ENCODE measurements at places on chromosomes 16 and 17. TPM values are rescaled to one million over a fixed set of nuclear protein-coding genes. Genes with fewer than 3 reads are reported as not detected.

PIRT gene
- polyA plus RNA-seq, result not detected

RNF222 gene
- 2.6 TPM for polyA plus RNA-seq

SRL gene
- not detected for polyA plus RNA-seq

GPR142 gene
- not detected for polyA plus RNA-seq

XAF1 gene
- 64.3 TPM for polyA plus RNA-seq

CYB5D1 gene
- 6.3 TPM for polyA plus RNA-seq

EME1 gene
- 3.0 TPM for polyA plus RNA-seq

IRX3 gene
- not detected for polyA plus RNA-seq

KLHL10 gene
- polyA plus RNA-seq, result not detected

CCL22 gene
- polyA plus RNA-seq, result 0.10 TPM

- no peak for DNase-seq
Measured at GRCh38 chr16:50762241-50762640, 20.4 kb downstream of the CYLD start.

DNA sequence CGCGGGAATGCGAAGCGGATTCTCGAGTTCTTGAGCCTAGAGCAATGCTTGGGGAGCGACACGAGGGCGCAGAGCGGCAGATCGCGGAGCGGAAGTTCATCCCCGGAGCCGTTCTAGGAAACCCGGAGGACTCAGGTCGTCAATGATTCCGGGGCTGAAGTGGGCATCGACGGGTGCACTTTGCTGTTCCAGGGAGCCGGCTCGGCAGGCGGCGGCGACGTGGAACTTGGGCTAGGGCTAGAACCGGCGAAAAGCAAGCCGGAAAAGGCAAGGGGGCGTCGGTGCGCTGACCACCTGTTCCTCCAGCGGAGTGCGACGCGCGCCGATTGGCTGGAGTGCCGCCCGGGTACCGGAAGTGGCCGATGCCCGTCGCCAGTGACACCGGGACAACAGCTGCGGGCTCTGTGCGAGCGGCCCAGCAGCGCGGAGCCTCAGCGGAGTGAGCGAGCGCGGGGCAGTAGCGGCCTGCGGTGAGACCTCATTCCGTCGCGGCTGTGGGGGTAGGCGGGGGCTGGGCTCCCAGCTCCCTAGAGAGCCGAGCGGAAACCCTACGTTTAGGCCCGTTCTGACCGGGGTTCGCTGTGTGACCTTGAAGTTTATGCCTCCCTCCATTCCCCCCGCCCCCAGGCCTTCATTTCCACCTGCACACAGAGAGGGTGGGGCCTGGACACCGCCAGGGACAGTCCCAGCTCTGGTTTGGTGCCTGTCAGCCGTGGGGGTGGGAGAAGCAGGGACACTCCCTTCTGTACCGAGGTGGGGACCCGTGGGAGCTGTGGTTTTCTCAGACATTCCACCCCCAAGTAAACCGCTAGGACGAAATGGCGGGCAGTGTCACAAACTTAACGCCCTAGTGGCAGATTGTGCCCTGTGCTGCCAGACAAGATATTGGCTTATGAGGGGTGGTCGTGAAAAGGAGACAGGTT, at the start of gene ZFP3:
Gene ZFP3 (plus strand): TSS at position 362 of the 923 bp plus-strand sequence. CDS start 13,038 bp downstream, outside the sequence.
- DNase-seq, result peak; percentile 92

GRCh38 chr17:51435641-51436091, 175.3 kb downstream of the UTP18 start:
- no peak for DNase-seq

DNA sequence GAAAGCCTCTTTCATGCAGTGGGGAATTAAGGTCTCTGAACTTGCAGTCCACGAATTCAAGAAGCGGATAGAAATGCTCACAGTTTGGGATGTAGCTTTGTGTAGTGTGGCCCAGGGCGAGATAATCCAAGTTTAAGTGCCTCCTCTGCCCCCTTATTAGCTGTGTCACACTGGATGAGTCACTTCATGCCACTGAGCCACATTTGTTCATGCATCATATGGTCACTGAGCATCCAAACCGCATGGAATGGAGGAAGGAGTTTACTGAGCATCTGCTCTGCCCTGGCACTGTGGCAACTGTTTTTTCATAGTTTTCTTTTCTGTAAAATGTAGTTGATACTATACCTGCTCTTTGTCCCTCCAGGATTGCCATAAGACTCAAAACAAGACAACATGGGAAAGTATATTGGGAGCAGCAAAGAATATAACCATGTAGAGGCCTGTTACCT, 15.1 kb upstream of the DHX8 start:
- DNase-seq, result no peak

DNA sequence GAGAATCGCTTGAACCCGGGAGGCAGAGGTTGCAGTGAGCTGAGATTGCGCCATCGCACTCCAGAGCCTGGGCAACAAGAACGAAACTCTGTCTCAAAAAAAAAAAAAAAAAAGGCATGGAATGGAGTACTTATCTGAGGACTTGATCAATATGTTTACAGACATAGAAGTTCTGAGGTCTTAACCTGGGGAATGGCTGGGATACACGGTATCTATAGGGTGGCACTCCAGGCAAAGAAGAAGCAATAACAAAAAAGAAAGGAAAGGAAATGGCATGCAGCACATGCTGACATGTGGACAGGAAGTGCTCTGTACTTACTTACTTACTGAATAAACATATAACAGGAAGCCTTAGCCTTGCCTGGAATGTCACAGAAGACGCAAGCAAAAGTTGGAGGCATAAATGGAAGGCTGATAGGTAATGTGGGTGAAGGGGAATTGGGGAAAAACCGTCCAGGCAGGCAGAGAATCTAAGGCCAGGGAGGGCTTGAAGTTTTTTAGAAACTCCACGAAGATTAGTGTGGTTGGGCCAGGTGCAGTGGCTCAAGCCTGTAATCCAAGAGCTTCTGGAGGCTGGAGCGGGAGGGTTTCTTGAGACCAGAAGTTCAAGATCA, 10.1 kb upstream of the SPOP start:
- peak; percentile 40 for DNase-seq

GRCh38 chr17:73228748-73229236, 32.9 kb downstream of the CPSF4L start:
- no peak for DNase-seq

GRCh38 chr17:73091770-73092522, 542 bp downstream of the SLC39A11 start:
- DNase-seq, result peak; percentile 31

DNA sequence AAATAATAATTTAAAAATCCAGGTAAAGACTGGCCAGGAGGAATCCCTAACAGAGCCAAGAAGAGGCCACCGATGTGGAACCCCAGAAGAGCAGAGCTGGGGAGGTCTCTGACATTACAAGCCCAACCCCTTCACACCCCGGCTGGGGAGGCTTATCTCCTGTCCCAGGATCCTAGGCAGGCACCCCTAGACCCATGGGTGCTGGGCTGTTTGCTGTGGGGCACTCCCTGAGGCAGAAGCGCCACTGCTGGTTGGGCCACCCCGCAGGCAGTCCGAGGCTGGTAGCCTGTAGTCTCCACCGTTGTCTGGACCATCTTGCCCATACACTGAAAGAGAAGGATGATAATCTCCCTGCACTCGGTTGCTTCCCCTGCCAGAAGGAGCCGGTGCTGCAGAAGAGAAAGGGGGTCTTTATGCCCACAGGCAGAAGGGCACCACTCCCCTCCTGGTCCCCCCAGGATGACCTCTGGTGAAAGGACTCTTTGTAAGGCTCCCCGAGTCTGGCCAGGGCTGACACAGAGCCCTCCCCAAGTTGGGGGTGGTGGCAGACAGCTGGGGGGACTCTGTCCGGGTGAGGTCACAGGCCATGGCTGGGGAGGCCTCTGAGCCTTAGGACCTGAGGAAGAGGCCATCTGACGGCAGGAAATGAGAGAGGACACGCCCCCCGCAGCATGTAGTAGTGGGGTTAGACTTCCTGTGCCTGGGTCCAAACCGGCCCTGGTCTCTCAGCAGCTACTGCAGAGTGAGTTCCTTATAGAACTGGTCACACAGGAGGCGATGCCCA, 34.2 kb downstream of the CFAP20 start:
- DNase-seq, result no peak

- no peak for DNase-seq
Measured at GRCh38 chr16:53964145-53964790, 260.3 kb downstream of the FTO start.

- no peak for DNase-seq
Measured at GRCh38 chr17:65776890-65777289, 215.4 kb upstream of the AXIN2 start.

- DNase-seq, result no peak
Measured at GRCh38 chr16:26733710-26734109, 333.0 kb upstream of the C16orf82 start.

GRCh38 chr17:28982131-28982793, 23.6 kb downstream of the SEZ6 start:
- peak; percentile 88 for DNase-seq

DNA sequence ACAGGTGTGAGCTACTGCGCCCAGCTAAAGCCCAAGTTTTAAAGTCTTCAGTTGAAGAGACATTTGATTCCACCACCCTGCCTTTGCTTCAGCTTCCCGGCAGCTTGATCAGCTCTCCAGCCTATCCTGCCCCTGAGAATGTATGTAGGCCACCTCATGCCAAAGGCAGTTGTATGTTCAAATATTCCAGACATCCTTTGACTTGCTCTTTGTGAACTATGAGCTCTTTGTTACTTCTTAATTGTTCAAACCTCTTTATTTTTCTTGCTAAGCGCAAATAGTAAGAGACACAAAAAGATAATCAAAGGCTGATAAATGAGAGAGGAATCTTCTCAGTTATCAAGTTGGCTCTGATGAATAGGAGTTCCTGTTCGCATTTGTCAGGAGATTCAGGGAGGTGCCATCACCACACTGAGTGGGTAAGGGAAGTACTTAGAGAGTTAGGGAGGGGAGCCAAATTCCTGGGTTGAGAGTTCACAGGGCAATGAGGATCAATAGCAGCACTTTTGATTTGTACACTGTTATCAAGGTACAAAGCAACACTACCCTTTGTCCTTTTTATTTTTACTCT, 32.0 kb upstream of the SUPT4H1 start:
- DNase-seq, result no peak
